ENCODE measurements at places on chromosomes 12 and 14.

DNA sequence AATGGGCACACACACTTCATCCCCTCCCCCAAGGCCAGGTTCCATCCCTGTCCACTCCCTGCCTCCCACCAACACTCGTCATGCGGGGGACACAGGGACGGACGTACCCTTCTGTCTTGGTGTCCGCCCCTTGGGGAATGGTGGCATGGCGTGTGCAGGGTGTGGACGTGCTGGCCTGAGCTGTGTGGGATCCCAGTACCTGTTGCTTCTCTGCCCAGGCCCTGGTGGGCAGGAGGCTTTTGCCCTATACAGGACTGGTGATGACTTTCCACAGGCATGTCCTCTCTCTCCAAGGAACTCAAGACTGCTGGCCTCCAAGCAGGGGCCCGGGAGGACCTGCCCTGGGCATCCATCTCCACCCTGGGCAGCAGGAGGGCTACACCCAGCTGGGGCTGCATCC is 195.8 kb upstream of the PRMT8 start:
- no peak for DNase-seq

- peak; percentile 77 for DNase-seq
These were observed 36.9 kb upstream of the SINHCAF start for GRCh38 chr12:31362759-31363415.

DNA sequence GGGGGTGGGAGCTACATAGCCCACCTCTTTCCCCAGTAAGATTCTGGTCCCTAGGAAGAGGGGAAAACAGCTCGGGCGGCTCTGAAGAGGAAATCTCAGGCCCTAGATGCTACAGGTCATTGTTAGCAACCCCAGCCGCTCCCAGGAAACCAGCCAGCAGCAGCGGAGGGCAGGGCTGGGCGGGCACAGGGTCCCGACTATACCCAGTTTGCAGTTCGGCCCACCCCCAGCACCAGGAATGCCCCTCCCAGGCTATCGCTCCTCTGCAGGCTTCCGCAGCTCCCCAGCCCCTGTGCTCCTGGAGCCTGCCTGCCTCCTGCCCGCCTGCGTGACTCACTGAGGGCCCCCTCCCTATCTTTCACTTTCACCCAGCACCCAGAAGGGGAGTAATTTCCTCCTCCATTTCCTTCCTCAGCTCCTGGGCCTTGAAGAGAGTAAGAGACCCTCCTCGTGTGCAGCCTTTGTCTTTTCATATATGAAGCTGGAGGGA is 27.2 kb upstream of the PNMA1 start:
- peak; percentile 70 for DNase-seq

GRCh38 chr14:80944861-80945617 is 3.5 kb upstream of the CEP128 start:
- DNase-seq: no peak

- DNase-seq: no peak
These were observed 651 bp downstream of the PFKM start for GRCh38 chr12:48119834-48120195.

GRCh38 chr12:69726922-69727321 is 11.7 kb upstream of the RAB3IP start:
- no peak for DNase-seq

GRCh38 chr12:32995623-32996022 is 99.0 kb upstream of the PKP2 start:
- DNase-seq: no peak

- no peak for DNase-seq
These were observed 8.5 kb downstream of the KLHL33 start for GRCh38 chr14:20427231-20428009.

DNA sequence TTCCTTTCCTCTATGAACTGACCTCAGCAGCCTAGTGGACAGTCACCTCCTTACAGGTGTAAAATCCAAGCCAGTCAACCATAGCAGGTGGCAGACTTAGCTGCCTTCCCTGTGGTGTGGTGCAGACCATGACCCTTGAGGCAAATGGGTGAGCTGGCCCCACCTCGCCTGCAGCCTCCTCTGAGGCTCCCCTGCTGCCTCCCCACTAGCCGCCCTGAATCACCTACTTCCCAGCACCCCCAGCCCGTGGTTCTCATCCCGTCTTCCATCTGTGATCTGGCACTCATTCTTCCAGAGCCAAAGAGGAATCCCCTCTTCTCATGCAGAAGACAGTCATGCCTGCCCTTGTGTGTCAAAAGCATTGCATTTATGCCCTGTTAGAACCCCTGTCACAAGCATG is 34.4 kb upstream of the TSPAN9 start:
- no peak for DNase-seq

GRCh38 chr12:96241846-96242256 is 47.7 kb downstream of the ELK3 start:
- no peak for DNase-seq

DNA sequence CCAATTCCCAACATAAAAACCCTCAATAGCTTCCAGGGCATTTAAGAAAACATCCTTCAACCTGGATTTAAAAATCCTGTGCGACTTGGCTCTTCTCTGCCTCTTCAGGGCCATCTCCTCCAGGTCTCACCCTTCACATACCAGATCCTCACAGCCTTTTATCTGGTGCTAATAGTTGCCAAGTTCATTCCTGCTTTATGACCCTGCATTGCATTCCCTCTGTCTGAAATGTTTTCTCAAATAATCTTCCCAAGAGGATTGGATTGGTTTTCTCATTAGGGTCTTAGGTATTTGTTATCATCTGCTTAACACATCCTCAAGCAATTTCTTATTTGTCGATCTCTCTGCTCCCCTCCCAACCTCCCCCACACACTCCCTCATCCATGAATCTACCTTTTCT is 832.0 kb downstream of the GALC start:
- DNase-seq: no peak

GRCh38 chr14:23521785-23522640 is 29.6 kb downstream of the ZFHX2 start:
- no peak for DNase-seq

- DNase-seq: no peak
These were observed 54.1 kb downstream of the CEP83 start for GRCh38 chr12:94405413-94406116.

GRCh38 chr12:43331935-43332334 is 220.1 kb downstream of the ADAMTS20 start:
- DNase-seq: no peak

GRCh38 chr14:52446355-52446754 is 106.0 kb downstream of the TXNDC16 start:
- DNase-seq: no peak

DNA sequence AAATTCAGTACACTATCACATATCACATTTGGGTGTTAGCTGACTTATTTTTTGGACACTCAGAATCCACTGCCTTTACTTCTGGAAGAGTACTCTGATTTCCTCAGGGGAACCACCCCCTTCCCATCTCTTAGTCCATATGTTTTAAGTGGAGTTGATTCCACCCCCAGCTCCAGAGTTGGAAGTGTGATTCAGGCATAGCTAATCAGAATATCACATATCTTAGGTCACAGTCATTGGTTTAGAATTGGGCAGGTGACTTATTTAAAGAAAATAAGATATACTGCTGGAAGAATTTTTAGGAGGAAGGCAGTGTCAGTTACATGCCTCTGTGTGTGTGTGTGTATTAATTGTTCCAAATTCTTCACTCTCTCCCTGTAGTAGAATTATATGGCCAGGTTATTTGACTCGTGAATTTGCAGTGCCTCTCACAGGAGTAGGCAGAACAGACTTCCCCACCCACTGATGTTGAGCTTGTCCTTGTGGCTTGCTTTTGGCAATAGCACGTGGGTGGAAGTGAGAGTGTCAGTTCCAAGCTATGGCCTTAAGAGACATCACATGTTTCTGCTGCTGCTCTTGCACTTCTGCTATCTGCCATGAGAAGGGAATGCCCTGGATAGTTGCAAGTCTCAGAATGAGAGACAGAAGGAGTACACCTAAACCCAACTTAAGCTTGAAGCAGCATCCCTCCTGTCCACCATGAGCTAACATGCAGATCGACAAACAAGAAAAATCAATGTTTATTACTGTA is 6.4 kb upstream of the GAS2L3 start:
- no peak for DNase-seq

- no peak for DNase-seq
These were observed 9.9 kb downstream of the UBC start for GRCh38 chr12:124904306-124905098.

GRCh38 chr12:52342781-52343490 is 21.7 kb upstream of the KRT83 start:
- no peak for DNase-seq

DNA sequence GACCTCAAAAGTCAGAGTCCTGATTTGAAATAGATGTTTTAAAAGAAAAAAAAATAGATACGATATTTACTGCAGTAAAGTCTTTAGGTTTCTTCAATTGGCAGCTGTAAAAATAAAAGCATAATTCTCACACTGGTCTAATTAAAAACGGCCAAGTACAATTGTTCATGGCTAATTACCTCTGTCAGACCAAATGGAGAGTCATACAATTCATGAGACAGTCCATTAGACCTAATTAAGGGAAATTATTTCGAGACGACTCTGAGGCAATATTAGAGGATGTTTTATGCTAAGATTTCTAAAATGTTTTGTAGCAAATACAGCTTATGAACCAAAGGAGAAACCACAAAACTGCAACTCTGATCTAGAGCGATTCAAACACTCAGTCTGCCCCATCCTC is 131.3 kb downstream of the PHLDA1 start:
- DNase-seq: no peak

- no peak for DNase-seq
These were observed 101.1 kb upstream of the PLEKHG7 start for GRCh38 chr12:92601680-92602079.
